Right hindlimb (tissue), 1 donor: ENCODE measurements at places on chromosomes 12 and 14.

DNA sequence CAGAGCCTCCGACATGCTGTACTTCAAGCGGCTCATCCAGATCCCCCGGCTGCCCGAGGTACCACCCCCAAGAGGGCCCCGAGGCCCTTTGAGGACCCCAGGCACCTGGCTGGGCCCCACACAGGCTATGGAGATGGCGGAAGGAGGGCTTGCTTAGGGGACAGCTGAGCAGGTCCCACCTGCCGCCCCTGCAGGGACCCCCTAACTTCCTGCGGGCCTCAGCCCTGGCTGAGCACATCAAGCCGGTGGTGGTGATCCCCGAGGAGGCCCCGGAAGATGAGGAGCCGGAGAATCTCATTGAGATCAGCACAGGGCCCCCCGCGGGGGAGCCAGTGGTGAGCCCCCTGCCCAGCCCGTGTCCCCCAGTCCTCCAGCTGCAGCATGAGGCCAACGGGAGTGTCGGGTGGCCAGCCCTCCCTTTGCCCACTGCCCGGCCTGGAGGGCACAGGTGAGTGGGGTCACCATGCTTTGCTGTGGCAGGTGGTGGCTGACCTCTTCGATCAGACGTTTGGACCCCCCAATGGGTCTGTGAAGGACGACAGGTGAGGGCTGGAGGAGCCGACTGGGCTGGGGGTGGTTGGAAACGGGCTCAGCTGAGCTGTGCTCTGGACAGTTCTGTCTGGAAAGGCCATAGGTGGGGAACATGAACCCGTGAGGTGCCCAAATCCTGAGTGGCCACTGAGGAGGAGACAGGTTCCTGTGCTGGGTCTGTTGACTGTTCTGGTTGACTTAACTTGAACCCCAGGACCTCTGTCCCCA, 20.0 kb downstream of the HIP1R start:
- no peak for DNase-seq

DNA sequence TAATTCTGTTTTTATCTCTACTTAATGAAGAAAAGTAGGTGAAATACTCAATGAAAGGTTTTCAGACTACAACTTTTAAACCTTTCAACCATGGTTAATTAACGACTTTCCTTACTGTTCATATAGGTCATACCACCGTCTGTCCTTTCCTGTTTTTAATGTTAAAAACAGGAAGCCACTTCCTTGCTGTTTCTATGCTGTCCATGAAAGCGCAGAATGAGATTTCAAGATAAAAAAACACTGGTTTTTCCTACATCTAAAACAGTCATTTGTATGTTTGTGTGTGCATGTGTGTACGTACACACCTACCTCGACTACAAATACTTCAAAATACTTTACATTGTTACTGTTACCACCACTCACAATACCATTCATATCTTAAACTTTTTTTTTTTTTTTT, 27.3 kb downstream of the SPTLC2 start:
- no peak for DNase-seq

- no peak for DNase-seq
Observed at GRCh38 chr12:29245246-29245645, 96.2 kb downstream of the FAR2 start.

- DNase-seq = no peak
Observed at GRCh38 chr14:89619596-89619995, 202.6 kb upstream of the FOXN3 start.

GRCh38 chr12:12180136-12180535, 86.7 kb downstream of the LRP6 start:
- DNase-seq = no peak

- DNase-seq = no peak
Observed at GRCh38 chr12:78392918-78393317, 471.7 kb upstream of the SYT1 start.

DNA sequence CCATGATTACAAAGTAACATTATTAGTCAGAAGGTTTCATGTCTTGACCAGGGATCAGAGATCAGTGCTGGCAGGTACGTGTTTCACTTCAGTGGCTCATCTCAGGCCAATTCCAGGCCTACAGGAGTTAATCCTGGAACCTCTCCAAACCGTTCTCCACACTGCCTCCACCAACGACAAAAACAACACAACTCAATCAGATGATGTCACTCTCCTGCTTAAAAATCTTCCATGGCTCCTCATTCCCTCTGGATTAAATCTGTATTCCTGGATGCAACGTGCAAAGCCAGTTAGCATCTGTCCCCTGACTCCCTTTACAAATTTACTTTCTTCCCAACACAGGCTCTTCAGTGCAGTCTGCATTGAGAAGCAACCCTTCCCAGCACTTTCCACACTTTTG, 34.3 kb upstream of the TXNRD1 start:
- no peak for DNase-seq

DNA sequence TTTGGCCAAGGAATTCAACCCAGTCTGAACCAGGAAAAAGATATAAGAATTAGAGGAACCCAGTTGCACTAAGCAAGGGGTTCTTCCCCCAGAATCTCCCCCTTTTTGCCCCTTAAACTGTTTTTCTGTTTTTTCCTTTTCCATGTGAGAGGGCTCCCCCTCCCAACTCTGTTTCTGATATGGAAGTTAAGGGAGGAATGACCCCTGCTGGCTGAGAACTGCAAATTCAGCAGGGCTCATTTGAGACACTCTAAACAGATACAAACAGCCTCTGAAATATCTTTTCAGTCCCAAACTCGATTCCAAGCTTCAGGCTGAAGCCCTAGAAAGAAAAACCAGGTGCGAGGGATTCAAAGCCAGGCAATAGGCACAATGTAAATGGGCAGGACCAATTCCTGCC, 132.7 kb downstream of the SLC41A2 start:
- no peak for DNase-seq

DNA sequence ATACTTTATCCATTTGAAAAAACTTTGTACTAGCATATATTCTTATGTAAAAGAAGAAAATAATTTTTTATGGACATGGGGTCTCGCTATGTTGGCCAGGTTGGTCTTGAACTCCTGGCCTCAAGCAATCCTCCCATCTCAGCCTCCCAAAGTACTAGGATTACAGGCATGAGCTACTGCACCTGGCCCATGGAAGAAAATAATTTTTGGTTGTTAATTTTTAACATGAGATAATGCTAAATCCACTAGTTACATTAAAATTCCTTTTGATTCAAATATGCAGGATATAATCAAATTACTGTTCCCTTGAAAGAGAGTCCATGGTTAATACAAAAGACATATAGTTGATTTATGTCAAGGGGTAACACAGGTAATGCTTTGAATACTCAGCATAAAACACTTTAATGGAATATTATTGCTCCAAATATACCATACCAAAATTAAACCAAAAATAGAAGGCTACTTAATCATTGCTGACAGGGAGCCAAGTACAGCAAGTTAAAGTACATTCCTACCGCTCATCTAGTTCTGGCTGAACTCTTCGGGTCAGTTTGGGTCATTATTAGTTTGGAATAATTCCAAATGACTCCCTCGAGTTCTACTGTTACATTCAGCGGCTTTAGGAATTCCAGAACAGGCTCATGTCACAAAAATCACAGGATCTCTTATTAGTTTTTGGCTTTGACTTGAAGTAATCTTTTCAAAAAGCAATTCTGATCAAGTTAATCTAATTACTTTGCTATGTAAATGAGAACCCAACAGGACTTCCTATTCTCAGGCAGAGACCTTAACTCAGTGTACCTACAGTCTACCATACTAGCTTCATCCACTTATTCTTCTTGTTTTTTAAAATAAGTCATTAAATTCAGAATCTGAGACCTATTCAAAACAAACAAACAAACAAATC, 6.1 kb downstream of the SOS2 start:
- no peak for DNase-seq

GRCh38 chr14:65993996-65994395, 492.2 kb upstream of the CCDC196 start:
- DNase-seq = no peak

DNA sequence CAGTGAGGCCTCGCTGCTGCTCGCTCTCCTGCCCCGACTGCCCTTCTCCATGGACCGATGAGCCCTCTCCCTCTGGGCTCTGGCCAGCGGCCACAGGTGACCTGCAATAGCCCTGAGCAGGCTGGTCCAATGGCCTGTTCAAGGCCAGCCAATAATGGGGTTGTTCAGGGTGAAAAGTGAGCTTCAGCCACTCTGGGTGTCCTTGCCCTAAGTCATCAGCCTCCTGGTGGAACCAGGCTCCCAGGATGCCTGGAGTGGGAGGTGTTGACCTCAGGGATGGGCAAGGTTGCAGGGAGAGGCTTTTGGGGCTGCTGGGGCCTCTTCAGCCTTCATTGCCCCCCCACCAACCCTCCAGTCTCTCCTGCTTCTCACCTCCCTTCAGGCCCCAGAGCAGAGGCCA, 79.7 kb downstream of the RFLNA start:
- DNase-seq = no peak

DNA sequence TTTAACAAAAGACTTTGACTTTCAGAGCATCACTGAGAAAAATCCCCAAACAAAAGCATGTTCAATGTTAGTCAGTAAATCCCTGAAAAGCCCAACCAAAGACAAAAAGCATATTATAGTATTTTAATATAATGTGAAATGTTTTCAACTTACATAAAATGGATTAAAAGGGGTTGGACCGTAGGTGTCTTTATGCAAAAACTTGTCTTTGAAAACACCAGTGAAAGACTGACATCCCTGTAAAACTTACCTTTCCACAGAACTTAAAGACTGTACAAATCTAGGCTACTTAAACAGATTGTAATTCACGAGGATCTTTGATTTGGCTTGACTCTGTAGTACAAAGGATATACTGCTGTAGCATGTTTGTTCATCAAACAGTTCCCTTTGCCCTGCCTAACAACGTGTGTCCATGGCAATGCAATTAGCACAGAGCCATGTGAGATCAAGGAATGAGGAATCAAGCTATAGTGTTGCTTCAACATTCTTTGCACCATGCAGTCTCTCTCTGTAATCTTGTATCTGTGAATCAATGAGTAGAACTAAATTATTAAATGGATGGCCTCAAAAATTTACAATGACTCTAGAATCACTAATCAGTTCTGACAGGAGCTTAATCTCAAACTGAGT, 138.5 kb upstream of the SYT1 start:
- DNase-seq = no peak

DNA sequence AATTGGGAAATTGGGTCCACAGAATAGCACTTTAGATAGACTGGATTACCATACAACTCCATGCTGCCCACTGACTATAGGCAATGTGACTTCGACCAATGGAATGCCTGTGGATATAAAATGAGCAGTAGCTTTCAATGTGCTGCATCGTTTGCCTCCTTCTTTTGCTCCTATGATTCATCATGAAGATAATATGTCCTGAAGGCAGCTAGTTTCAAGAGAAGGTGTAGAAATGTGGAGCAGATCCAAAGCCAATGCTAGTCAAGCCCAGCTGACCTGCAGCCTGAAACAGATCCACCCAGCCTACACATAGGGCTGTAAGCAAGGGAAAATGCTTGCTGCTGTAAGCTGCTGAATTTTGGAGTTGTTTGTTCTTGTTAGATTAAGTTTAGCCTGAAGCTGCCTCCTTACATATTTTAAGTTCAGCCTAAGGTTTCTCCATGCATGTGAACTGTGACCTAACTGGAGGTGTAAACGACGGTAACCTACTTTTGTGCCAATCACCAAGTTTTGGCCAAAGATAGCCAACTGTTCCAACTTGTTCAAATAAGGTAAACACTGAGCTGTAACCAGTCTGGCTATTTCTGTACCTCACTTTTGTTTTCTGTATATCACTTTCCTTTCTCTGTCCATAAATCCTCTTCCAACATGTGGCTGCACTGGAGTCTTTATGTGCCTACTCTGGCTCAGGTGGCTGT, 169.1 kb upstream of the AVPR1A start:
- no peak for DNase-seq

DNA sequence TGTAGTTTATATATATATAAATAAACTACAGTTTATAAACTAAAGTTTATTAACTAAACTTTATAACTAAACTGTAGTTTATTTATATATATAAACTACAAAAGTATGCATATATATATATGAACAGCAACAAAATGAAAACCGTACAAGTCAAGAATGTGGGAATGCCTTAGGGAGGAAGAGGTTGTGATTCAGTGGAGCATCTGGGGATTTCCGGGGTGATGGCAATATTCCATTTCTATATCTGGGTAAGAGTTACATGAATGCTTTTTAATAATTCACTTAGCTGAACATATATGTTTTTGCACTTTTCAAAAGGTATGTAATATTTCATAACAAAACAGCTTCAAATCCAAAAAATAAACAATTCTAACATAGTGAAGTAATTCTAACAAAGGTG, 30.1 kb upstream of the CAND1 start:
- DNase-seq = no peak

- no peak for DNase-seq
Observed at GRCh38 chr12:55687746-55688145, 20.0 kb downstream of the ITGA7 start.

DNA sequence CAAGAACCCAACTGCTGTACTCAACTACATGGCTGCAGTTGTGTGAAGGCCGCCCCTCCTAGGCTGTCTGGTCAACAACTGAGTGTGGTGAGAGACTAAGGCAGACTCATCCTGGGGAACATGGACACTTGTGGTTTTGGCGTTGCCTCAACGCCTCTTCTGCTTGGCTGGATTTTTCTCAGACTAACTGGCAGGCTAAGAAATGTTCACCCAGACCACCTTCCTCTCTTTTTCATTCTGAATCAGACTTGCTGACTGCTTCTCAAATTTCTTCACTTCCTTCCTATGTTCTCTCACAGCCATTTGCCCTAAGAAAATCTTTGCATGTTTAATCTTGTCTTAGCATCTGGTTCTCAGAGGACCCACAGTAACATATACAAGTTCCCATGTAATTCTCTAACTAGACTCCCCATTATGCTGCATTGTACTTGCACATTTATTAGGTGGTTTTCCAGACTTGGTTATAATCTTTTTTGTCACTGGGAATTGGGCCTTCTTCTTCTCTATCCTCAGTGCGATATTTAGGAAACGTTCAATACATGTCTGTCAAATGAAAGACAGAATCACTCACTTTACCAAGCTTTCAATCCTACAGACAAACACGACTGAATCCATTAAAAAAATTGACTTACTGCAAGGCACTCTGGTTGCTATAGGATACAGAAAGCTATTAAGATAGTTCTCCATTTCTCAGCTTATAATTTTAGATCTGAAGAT, 327.6 kb downstream of the CCER1 start:
- no peak for DNase-seq

- no peak for DNase-seq
Observed at GRCh38 chr14:58994130-58994529, 194.3 kb upstream of the DAAM1 start.

- DNase-seq = no peak
Observed at GRCh38 chr14:58464652-58465051, 37.1 kb downstream of the KIAA0586 start.

DNA sequence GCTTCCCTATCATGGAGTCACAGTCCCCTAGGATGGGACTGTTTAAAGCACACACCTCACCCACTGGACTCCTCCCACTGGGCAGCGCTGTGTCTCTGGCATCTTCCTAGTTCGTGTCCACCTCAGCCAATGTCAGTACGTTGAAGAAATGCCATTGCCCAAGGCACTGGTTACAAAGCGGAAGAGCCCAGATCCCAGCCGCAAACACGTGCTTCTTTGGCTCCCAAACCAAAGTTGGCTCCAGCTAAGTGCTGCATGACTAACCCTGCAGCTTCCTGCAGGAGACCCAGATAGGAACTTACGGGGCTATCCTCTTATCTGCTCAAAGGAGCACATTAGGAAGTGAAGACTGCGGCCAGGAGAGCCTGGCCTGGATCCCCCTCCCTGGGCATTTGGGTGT, 9.3 kb downstream of the SYNE3 start:
- peak; percentile 35 for DNase-seq

- no peak for DNase-seq
Observed at GRCh38 chr12:62436164-62436503, 30.5 kb upstream of the MON2 start.
